ENCODE measurements at places on chromosomes 6 and 20.

GRCh38 chr6:25882051-25882496, 8.0 kb upstream of the SLC17A3 start:
- DNase-seq: peak; percentile 66

- no peak for DNase-seq
Observed at GRCh38 chr20:63126876-63127699, 88.8 kb downstream of the YTHDF1 start.

DNA sequence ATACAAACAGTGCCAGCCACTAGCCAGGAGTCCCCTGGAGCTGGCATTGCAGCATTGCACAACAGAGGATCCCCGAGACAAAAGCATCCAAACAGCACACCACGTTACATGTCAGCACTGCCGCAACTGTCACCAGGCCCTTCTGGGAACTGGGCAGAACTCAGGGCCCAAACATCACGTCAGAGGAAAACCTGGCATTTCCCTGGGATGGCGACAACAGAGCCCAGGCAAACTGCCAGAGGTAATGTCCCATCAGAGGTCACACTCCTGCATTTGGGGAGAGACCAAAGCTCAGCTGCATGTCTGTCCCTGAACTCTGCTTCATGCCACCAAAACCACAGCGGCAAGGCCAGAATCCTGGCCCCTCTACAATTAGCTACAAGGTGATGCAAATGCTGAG, 36.3 kb downstream of the PPP1R3G start:
- DNase-seq: no peak

GRCh38 chr6:52815167-52816092, 11.8 kb upstream of the GSTA1 start:
- peak; percentile 44 for DNase-seq

Data from CD4-positive, alpha-beta T cell treated with Interleukin-1 beta for 1 hour (primary cell).